ENCODE measurements at places on chromosomes 11 and 22.

- no peak for DNase-seq
Measured at GRCh38 chr11:2535673-2536439, 91.0 kb downstream of the KCNQ1 start.

GRCh38 chr11:765025-765801 lies 12.1 kb downstream of the GATD1 start:
- peak; percentile 59 for DNase-seq

DNA sequence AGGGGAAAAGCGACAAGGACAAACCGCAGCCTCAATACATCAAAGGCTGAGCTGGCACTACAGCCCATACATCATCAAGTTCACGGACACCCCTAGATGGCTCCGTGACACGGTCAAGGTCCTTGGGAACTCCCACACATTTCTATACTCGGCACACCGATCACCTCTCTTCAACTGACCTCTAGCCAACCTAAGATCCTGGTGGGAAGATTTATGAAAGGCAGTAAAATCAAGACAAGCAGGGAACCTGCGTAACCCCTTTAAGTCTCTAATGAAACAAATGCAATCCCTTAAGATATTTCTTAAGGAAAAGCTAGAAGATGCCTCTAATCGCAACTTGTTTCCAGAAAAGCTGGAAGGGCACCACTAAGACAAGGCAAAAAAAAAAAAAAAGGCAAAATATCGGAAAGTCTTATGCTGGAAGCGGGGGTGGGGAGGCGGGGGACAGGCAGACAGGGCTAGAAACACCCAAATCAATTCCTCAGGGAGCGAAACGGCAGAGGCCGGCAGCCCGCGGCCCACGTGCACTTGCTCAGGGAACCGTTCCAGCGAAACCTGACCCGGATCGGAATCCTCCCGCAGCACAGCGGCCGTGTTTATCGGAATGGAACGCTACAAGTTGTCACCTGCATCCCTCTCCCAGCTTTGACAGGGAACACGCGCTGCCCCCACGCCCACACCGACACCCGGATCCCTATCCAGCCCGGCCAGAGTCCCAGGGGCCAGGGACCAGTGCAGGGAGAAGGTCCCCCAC lies 1.4 kb downstream of the ARHGAP20 start:
- peak; percentile 26 for DNase-seq

- peak; percentile 53 for DNase-seq
Measured at GRCh38 chr22:30922151-30922611, 46.4 kb downstream of the MORC2 start.

DNA sequence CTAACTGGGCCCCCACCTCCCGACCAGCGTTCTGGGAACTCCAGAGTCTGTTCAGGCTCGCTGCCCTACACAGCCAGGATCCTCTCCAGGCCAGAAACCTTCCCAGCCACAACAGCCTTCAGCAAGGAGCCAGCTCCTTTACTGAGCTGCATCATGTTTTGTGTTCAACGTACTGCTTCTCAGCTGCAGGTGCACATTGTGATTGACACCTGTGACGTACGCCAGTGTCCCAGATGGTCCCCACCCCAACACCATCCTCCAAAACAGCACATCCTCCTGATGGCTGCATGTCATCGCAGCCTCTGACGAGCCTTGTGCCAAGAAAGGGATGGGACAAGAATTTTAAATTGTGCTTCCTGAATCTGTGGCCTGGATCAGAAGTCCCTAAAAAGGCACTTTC lies 117.5 kb downstream of the SPATA19 start:
- no peak for DNase-seq

DNA sequence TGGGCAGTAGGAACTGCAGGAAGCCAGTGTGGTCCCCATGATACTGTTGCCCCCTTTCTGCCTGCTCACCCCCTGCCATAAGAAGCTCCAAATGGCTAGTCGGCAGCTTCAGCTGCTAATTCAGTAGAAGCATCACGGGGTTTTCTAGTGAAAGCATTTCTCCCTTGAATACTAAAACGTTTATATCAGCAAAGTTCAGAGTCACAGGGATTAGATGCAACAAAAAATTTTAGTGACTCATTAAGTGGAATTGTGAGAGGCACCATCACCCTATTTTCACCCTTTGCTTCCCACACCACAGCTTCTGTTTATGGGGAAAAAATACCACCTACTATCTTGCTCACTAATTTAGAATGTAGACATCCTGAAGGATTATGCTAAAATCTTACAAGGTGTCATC lies 25.2 kb downstream of the RAB39A start:
- DNase-seq: no peak

GRCh38 chr11:116263019-116263418 lies 509.8 kb downstream of the BUD13 start:
- no peak for DNase-seq

DNA sequence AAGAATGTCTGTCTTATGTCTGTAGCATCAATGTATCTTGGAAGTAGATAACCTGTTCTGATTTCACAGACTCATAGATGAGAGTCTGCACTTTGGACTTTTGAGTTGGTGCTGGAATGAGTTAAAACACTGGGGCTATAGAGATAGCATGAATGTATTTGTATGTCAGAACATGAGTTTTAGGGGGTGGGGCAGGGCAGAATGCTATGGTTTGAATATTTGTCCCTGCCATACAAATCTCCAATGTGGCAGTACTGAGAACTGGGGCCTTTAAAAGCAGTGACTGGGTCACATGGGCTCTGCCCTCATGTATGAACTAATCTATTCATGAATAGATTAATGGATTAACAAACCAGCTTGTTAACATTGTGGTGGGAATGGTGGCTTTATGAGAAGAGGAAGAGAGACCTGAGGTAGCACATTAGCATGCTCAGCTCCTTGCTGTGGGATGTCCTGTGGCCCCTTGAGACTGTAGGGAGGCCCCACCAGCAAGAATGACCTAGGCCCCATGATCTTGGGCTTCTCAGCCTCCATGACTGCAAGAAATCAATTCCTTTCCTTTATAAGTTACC lies 15.5 kb upstream of the OR52K1 start:
- no peak for DNase-seq
